ENCODE measurements at places on chromosomes 4 and X.
A peak's percentile ranks its signal among the peaks of the same experiment; 100 is the strongest.

GRCh38 chr4:39893693-39894072 lies 84.0 kb downstream of the PDS5A start:
- DNase-seq: no peak

DNA sequence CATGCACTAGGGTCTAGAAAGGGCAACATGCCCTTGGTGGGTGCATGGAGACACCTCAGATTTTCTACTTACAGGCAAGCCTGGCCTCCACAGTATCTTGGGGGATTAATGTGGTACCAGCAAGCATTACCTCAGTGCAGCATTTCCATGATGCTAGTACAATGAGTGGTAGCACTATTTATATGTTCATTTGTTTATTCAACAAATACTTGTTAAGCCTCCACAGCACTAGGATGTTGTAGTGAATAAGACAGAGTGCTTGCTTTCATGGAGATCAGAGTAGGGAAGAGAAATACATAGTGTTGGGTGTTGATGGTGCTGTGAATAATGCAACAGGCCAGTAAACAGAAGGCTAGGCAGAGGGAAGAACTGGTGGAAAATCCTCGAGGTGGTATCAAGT lies 133.4 kb downstream of the KLHL8 start:
- no peak for DNase-seq

- DNase-seq: peak; percentile 81
These were observed 770 bp downstream of the SMAD1 start for GRCh38 chr4:145482209-145483037.

GRCh38 chr4:80045786-80046185 lies 27.2 kb downstream of the ANTXR2 start:
- DNase-seq: peak; percentile 54

DNA sequence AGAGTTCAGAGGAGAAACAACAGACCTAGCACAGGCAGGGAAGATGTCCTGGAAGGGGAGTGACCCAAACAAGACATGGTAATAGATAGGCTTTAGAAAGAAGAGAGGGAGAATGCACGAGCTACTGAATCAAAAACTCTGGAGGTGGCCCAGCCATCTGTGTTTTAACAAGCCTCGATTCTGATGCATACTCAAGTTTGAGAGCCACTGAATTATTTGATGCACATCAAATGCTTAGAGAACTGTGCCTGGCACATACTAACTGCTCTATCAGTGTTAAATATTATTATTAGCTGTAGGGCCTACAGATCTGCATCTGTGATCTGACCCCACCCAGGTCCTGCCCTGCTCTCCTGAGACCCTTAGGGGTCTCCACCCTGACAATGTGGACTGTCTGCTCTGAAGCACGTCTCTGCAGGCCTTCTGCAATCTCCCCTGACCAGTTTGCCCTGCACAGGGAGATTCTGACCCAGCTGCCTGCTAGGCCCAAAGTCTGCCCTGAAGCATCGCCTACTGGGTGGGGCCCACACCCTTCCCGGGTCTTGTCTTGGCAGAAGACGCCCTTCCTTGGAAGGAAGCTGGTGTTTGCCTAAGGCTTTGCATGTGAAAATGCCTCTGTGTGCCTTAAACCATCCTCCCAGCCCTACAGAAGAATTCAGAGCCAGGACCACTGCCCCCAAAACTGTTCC lies 201.5 kb upstream of the KLF3 start:
- peak; percentile 20 for DNase-seq

DNA sequence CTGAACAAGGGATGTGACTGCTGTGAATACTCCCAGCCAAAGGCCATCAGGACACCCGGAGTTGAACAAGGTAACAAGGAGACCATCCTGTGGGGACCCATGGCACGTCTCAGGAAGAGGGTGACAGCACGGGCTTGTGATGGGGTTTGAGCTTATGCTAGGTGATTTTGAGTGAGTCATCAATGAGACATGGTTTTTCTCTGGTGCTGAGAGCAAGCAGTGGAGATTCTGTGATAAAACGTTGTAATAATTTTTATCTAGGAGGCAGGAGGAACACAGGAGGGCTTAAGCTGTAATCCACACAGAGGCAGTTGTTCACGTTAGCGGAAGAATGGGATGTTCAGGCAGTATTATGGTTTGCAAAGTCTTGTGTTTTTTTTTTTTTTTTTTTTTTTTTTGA lies 36.0 kb downstream of the TRIML1 start:
- no peak for DNase-seq

DNA sequence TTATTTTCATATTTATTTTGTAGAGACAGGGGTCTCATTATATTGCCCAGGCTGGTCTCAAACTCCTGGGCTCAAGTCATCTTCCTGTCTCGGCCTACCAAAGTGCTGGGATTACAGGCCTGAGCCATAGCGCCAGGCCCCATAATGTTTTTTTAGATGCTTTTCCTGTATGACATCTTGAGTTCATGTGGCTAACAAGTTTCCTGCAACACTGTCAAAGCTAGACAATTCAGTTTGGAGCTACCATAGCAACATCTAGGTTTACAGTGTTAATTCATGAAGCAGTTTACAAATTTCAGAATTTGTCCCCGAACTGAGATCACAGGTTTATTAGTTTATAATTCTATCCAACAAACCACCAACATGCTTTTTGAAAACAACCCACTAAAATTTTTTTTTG lies 6.4 kb upstream of the IL13RA2 start:
- no peak for DNase-seq

- DNase-seq: no peak
These were observed 78.6 kb downstream of the CEP44 start for GRCh38 chr4:174362340-174362739.

DNA sequence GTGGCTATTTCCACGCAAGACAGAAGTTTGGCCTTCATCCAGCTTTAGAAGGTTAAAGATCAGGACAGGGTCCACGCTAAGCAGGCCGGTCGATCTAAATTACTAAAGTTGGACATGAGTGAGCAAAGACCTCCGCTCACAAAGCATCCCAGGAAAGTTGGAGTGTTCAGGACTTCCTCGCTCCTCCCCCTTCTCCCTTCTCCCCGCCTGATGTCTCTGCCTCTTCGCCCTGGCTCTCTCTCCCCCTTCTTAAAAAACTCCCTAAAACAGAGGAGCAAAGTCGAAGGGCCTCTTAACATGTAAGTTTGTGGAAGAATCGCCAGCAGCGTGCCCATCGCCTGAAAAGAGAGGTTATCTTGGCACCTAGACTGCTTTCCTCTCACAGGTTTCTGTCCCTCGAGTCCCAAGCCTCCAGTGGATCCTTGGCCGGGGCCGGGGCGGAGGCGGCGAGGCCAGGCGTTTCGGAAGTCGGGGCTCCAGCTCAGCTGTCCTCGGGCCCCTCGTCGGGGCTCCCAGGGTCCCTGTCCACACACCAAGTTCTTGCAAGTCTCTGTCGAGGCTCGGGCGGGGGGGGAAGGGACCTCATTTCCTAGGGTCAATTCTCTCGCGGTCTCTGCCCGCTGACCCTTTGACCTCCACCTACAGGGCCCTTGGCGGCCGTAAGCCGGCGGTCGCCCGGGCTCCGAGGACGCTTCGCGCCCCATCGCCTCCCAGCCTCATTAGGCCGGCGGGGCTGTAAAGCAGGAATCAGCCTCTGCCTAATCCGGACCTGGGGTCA lies 7.6 kb downstream of the ZIC3 start:
- no peak for DNase-seq

DNA sequence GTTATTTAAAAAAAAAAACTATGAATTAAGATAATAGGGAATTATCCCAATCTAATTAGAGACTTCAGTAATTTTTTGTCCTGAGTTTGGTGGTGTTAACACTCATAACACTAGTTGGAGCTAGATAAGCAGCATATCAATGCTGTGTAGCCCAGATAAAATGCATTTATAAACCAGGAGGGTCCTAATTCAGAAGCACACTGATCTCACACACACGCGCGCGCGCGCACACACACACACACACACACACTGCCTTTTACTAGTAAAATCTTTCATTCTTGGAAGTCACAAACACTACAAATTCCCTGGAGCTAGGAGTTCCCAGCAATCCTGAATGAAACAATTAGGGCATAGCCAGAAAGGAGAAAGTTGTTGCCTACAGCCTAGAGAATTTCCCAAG lies 3.2 kb downstream of the UNC5C start:
- DNase-seq: no peak

- DNase-seq: no peak
These were observed 421.4 kb upstream of the CPXCR1 start for GRCh38 chrX:88325634-88326033.

GRCh38 chrX:16702700-16703599 lies 9.5 kb downstream of the CTPS2 start:
- DNase-seq: no peak

DNA sequence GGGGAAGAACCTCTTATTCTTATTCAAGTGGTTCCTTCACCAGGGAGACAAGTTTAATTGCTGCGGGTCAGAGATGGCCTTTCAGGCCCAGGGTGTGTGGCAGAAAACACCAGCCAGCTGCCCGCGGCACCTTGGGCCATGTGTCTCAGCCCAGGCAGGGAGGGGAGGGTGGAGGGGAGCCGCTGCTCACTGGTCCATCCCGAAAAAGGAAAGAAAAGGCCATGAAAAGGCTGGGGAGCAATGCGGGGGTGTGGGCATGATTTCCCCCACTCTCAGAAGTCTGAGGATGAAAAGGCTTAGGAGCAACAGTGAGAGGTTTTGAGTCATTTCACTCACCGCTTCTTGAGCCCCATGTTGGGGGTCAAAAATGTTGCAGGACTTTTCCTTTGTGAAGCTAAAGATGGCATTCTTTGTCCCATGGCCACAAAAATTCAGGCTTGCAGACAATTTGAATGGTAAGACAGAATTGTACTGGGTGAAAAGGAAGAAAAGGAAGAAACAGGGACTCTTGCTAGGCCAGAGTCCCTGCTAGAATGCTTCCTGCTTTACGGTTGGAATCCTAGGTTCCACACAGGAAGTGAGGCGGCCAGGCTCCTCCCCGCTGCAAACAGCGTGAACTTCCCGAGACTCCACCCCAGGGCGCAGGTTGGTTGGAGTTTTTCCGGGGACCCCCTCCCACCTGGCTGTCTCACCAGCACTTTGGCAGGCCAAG lies 17.4 kb upstream of the FAM47E start:
- no peak for DNase-seq

DNA sequence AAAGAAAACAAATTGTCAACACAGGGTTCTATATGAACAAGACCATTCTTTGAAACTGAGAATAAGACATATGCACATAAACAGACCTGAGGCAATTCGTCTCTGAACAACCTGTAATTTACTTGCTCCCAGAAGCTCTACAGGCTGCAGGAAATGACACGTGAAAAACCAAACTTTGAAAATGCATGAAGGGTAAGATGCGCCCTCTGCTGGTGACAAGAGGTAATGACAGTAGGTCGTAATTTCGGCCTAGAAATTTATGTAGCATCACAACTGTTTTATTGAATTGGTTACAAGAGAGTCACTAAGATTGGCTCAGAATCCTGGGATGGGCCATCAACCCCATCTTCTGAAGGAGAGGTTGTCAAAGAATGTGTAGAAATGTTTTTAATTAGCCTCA lies 276.5 kb downstream of the PPP4R3C start:
- DNase-seq: no peak

DNA sequence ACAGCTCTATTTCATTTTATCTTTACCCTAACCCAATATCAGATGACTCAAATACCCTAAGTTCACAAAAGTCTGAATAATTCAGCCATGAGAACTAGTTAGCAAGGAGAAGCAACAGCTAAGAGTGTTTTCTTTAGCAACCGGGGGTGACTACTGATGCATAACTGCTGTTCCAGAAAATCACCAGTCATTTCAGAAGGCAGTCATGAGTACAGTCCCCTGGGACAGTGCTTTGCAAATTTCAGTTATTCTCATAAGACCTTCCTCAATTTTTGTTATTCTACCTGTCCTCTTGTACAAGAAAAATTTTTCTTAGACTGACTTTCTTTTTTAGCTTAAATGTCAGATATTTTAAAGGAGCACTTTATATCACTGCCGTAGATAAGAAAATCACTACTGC lies 16.4 kb downstream of the BANK1 start:
- no peak for DNase-seq

- no peak for DNase-seq
These were observed 86.8 kb upstream of the FAM241A start for GRCh38 chr4:112058433-112058832.

DNA sequence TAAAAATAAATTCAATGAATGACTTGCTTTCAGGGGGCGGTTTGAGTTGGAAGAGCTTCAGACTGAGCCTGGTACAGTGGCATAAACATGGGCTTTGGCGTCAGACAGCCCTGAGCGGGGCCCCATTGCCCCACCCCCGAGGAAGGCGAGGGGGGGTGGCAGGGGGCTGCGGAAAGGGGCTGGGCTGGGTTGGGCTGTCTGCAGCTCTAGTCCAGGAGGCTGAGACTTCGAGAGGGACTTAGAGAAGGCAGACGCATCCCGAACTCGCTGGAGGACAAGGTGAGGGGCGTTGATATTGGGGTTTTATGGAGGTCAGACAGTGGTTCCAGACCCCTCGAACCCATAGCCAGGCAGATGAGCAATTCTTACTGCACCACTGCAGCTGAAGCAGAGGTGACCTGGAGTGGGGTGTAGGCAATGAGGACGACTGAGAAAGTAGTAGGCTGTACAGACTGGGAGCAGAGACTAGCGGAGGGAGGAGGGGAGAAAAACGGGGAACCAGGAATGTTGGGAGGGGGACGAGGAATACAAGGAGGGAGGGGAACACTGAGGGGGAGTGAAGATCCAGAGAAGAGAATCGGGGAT lies at the start of gene MAGED2:
MAGED2 (plus strand) TSS at position 222 of the 585 bp plus-strand sequence. CDS start 1,587 bp downstream, outside the sequence.
- DNase-seq: peak; percentile 78

DNA sequence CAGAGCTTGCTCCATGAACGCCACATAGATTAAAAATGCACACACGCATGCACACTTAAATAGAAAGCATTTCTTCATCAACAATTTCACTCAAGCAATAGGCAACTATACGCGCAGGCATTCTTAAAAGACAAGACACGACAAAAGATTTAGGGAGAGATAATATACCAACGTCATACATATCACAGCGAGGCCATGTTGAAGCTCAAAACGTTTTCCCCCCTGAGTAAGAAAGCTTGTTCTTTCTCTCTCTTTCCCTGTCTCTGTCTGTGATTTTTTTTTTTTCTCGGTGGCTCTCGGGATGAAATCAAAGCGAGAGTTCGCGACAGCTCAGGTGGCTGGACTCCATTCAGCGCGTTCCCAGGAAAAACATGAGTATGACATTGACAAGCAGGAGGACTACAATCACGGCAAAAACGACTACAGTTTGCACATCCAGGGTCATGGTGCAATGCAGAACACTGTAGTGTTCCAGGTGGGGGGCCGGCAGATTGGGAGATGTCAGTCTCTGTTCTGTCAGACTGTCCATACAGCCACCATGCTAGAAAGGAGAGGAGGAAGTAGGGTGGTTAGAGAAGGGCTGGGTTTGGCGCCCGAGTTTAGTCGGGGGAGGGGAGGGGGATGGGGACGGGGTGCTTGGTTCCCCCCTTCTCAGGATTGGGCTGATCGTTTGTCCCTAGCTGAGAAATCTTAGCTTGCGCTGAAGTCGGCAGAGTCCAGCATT lies 30.7 kb downstream of the ARHGEF9 start:
- peak; percentile 35 for DNase-seq

- no peak for DNase-seq
These were observed 422.8 kb downstream of the SH2D1A start for GRCh38 chrX:124769166-124769565.

DNA sequence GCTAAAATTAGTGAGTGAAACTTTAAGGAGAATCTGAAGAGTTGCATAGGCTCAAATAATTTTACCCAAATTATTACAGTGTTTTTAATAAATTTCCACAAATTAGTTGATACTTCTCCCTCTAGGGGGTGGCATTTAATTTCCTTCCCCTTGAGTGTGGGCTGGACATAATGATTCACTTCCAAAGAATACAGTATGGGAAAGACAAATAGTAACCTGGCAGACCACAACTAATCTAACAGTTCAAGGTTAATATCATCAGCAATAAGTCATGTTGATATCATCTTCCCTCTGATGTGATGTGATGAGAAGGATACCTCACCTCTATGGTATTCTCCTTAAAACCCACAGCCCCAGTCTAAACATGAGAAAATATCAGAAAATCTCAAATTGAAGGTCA lies 15.5 kb downstream of the PFKFB1 start:
- no peak for DNase-seq

Data from umbilical cord (tissue), 2 donors.